ENCODE measurements at places on chromosomes 2 and 18. TPM values are rescaled to one million over a fixed set of nuclear protein-coding genes. Genes with fewer than 3 reads are reported as not detected.
A peak's percentile ranks its signal among the peaks of the same experiment; 100 is the strongest.

DNA sequence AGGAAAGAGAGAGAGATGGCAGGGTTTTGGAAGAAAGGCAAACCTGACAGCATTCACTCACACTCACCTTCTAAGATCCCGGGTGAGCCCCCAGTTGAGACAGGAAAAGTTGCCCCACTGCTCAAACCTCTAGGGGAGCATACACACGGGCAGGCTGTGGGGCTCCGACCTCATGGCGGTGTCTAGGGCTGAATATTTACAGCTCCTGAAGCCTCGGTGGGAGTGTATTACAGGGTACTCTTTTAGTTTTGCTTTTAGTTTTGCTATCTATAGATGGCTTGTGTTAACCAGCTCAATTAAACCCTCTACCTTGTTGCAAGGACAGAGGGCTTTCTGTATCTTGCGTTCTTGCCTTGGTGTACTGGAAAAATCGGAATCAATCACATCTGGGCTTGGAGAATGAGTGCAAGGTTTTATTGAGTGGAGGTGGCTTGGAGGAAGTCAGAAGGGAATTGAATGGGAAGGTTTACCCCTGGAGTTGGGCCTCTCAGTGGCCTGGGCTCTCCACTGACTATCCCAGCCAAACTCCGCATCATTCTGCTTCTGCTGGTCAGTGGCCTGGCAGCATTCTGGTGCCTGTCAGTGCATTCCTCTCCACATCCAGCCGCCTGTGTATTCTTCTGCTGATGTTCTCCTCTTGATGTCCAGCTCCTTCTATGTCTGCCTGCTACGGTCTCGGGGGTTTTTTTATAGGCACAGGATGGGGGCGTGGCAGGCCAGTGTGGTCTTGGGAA is 10.1 kb upstream of the IFIH1 start:
- H3K36me3 ChIP-seq = no peaks in the 10 kb centered on the region
- no peaks in the 10 kb centered on the region for H3K4me1 ChIP-seq

DNA sequence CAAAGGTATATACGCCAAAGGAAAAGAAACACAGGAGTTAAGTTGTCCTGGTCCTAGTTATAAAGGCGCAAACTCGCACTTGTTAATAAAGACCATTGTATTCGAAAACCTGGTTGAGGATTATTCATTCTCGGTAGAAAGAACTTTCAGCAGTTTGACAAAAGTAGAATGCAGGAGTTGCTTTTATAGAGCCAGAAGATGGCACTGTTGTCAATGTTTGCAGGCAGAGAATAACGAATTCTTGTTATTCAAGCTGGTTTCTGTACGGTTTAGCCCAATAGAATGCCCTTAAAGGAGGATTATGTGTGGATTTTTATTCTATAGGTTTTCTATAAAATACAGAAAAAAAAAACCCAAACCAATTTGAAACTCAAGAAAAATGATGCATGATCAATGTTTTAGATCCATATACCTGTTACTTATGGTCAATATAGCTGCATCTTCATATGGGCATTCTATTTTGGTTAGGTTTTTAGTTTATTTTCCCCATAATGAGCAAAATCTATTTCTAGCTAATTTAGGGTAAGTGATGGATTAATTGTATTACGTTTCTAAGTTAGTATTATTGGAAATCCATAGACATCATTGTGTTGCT is 510.3 kb downstream of the PLCL1 start:
- H3K4me1 ChIP-seq = no peaks in the 10 kb centered on the region
- H3K4me3 ChIP-seq = no peak overlapping the region
- peak; percentile 21 for DNase-seq
- H3K36me3 ChIP-seq = no peaks in the 10 kb centered on the region

- no peak overlapping the region for H3K27ac ChIP-seq
- H3K4me1 ChIP-seq = no peaks in the 10 kb centered on the region
- H3K36me3 ChIP-seq = no peaks in the 10 kb centered on the region
- no peak overlapping the region for H3K4me3 ChIP-seq
- H3K27me3 ChIP-seq = no peaks in the 10 kb centered on the region
These were observed 130.3 kb upstream of the LYPD6 start for GRCh38 chr2:149200109-149200520.

- H3K4me1 ChIP-seq = peaks cover 15% of the 10 kb centered on the region
- H3K27me3 ChIP-seq = no peaks in the 10 kb centered on the region
- no peak overlapping the region for H3K4me3 ChIP-seq
- H3K36me3 ChIP-seq = no peaks in the 10 kb centered on the region
- no peak overlapping the region for H3K27ac ChIP-seq
- DNase-seq = no peak
These were observed 20.1 kb upstream of the NFATC1 start for GRCh38 chr18:79375441-79376154.

- H3K36me3 ChIP-seq = no peaks in the 10 kb centered on the region
- peaks cover 18% of the 10 kb centered on the region for H3K4me1 ChIP-seq
- peak overlapping the region; percentile 58 for H3K4me3 ChIP-seq
- peak; percentile 82 for DNase-seq
- no peaks in the 10 kb centered on the region for H3K27me3 ChIP-seq
These were observed 3.4 kb upstream of the HS6ST1 start for GRCh38 chr2:128321784-128322714.

DNA sequence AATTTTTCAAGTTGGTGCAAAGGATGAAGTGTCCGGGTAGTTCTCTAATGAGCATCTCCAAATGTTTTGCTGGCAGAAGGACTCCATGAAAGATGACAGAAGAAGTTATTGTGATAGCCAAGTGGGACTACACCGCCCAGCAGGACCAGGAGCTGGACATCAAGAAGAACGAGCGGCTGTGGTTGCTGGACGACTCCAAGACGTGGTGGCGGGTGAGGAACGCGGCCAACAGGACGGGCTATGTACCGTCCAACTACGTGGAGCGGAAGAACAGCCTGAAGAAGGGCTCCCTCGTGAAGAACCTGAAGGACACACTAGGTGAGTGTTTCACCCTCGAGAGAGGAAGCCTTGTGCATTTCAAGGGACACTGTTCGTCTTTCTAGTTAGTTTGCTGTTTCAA is 110.3 kb downstream of the NCK2 start:
- no peak overlapping the region for H3K27ac ChIP-seq
- no peak overlapping the region for H3K4me3 ChIP-seq
- peaks cover 59% of the 10 kb centered on the region for H3K4me1 ChIP-seq
- no peak for DNase-seq

DNA sequence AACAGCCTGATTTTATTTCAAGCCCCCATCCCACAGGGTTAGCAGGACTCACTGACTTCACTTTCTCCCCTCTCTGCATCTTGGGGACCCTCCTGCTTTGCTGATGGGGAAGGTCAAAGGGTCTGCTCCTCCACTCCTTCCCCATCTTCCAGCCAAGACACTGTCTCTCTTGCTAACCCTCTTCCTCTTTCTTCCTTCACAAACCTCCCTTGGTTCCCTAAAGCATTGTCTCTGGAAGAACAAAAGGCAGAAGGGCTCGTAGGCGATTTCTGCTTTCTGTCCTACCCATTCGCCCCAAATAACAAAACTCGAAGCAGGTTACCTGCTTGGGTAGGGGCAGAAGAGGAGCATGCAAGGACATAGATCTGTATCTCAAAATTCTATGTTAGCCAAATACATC is 5.5 kb upstream of the SLC4A3 start:
- H3K27ac ChIP-seq = no peak overlapping the region
- no peak for DNase-seq
- H3K4me3 ChIP-seq = no peak overlapping the region
- no peaks in the 10 kb centered on the region for H3K4me1 ChIP-seq

DNA sequence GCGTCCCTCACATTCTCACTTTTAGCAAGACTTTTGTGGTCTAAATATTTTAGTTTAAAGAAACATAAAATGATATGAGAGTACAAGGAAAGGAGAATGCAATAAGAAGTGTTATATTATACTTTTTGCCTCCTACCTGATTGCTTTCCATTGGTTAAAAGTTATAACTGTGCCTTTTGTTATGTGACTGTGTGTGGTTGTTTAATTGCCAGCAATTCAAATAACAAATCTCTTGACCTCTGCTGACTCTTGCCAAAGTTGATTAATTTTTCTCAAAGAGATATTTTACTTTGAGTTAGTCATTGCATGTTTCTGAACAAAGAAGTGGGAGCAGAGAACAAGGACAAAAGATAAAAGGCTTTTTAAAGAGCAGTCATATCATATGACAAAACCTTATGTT is 599.5 kb downstream of the SUCLG1 start:
- no peaks in the 10 kb centered on the region for H3K36me3 ChIP-seq
- H3K4me1 ChIP-seq = no peaks in the 10 kb centered on the region
- DNase-seq = no peak
- no peak overlapping the region for H3K4me3 ChIP-seq
- no peak overlapping the region for H3K27ac ChIP-seq

DNA sequence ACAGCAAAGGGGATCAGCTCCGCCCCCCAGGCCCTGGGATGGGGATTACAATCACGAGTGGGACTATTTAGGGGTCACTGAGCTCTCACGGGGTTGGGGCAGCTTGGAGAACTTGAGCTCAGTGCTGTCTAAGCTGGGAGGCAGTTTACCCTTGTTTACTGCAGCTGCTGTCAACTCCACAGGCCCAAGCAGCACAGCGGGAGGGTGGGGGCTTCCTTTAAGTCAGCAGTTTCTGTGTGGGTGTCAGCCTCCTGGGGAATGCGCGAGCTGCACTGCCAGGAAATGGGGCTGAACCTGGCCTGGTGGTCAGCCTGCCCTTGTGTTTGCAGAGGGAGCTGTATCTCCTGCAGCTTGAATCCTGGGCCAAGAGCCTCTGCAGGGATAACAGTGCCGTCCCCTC is 29.8 kb downstream of the TOGARAM2 start:
- peaks cover 76% of the 10 kb centered on the region for H3K4me1 ChIP-seq
- H3K27me3 ChIP-seq = no peaks in the 10 kb centered on the region
- peak; percentile 60 for DNase-seq
- peak overlapping the region; percentile 22 for H3K4me3 ChIP-seq
- H3K27ac ChIP-seq = peak overlapping the region; percentile 93
- H3K36me3 ChIP-seq = no peaks in the 10 kb centered on the region

- H3K27ac ChIP-seq = no peak overlapping the region
- no peaks in the 10 kb centered on the region for H3K36me3 ChIP-seq
- DNase-seq = no peak
- H3K4me1 ChIP-seq = no peaks in the 10 kb centered on the region
These were observed 254.0 kb upstream of the DSEL start for GRCh38 chr18:67770520-67770919.

DNA sequence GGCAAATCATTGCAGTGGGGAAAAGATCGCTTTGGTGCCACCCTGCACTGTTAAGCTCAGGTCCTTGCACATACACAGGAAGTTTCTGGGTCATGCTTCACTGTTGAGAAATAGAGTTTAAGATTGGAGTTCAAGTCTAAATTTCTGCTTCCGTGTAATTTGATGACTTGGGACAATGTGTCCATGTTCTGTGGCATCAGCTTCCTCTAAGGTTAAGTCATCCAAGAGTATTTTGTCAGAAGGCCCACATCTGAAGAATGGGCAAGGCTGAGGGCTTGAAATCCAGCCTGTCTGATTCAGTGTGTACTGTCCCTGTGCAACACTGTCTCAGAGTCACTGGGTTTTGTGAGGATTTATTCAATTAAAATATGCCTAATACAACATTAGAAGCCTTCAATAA is 880.7 kb downstream of the SUCLG1 start:
- H3K27ac ChIP-seq = no peak overlapping the region
- DNase-seq = no peak
- no peaks in the 10 kb centered on the region for H3K27me3 ChIP-seq
- H3K4me3 ChIP-seq = no peak overlapping the region
- H3K36me3 ChIP-seq = no peaks in the 10 kb centered on the region

- no peak for DNase-seq
- peaks cover 13% of the 10 kb centered on the region for H3K4me1 ChIP-seq
- H3K4me3 ChIP-seq = peak overlapping the region; percentile 81
- no peaks in the 10 kb centered on the region for H3K36me3 ChIP-seq
- peaks cover 6% of the 10 kb centered on the region for H3K27me3 ChIP-seq
These were observed 560 bp upstream of the SKA1 start for GRCh38 chr18:50374220-50374752.

DNA sequence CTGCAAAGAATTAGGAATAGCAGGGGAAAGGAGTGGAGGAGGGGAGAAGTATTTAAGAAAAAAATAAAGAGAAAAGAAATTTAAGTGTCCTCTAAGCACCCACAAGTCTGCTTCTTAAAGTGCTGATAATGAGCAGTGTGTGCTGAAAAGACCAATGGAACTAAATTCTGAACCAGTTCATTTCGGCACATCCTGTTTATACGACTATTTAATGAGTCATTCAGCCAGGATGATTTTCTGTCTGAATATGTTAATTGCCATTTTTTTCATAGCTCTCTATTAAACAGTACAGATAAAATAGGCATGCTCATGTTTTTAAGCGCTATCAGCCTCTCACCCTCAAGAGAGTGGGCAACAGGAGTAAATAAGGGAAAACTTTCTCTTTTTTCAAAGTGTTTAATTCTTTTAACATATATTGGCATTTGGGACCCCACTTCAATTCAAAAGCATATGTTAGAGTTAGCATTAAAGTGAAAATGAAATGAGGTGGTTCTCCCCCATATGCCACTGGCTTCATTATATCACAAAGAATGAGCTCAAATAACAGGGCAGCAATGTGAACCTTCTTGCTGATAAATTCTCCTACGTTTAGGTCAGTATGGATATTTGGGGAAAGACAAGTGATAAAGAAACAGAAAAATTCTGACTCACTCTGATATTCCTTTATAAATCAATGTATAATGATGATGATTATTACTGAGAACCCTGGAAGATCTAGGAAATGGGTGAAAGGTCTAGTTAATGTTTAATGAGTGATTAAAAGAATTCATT is 87.5 kb downstream of the TCF4 start:
- no peaks in the 10 kb centered on the region for H3K4me1 ChIP-seq
- H3K36me3 ChIP-seq = no peaks in the 10 kb centered on the region
- H3K4me3 ChIP-seq = no peak overlapping the region
- no peaks in the 10 kb centered on the region for H3K27me3 ChIP-seq
- no peak overlapping the region for H3K27ac ChIP-seq

DNA sequence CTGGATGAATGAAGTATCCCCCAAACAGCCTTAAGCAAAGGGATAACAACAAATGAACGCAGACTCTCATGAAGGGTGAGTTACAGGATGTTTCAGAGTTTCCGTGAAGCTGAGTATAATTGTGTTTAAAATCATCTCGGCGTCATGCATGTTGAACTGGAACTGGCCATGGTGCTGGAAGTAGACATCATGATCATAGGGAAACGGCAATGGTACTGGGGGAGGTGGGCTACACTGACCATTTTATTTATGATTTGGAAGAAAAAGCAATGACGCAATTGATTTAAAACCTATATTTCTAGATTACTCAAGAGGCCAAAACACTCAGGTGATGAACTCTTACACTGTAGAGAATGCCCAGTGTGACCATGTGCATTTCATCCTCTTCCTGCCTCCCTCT is 387.9 kb upstream of the MYT1L start:
- H3K36me3 ChIP-seq = no peaks in the 10 kb centered on the region
- H3K4me3 ChIP-seq = no peak overlapping the region
- DNase-seq = no peak
- no peaks in the 10 kb centered on the region for H3K27me3 ChIP-seq
- H3K27ac ChIP-seq = no peak overlapping the region

- no peaks in the 10 kb centered on the region for H3K27me3 ChIP-seq
- no peak overlapping the region for H3K27ac ChIP-seq
- no peaks in the 10 kb centered on the region for H3K36me3 ChIP-seq
These were observed 573.3 kb downstream of the LRP1B start for GRCh38 chr2:141557329-141558095.

Gene ATG16L1
- 19.5 TPM for polyA plus RNA-seq

Gene KCNG2
- polyA plus RNA-seq = not detected

Gene CD8A
- 924 TPM for polyA plus RNA-seq

Gene CNTNAP5
- polyA plus RNA-seq = not detected

Gene NPC1
- polyA plus RNA-seq = 40.9 TPM

Gene COMMD1
- polyA plus RNA-seq = 54.6 TPM

Gene PLCD4
- 0.49 TPM for polyA plus RNA-seq

Gene CFAP65
- not detected for polyA plus RNA-seq

All from CD8-positive, alpha-beta memory T cell (primary cell).